ENCODE measurements at places on chromosomes 5 and 9.

GRCh38 chr5:14131855-14132503, 11.2 kb upstream of the TRIO start:
- DNase-seq: no peak

DNA sequence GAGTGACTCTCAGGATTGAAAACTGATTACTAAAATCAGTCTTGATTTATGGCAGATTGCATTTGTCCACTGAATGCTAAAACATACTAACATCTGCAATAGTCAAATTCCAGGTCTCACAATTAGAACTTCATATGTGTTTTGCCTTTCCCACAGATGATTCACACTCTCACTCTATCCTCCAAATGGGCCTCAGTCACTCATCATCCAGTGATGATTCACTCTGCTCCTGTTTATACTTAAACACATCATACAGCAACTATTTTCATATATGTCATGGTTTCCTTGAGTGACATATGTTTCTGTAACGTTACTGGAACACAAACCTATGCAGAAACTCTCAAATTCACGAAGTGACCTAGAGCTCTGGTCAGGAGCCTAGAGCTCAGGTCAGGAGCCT, 512.9 kb downstream of the HINT1 start:
- DNase-seq: no peak

DNA sequence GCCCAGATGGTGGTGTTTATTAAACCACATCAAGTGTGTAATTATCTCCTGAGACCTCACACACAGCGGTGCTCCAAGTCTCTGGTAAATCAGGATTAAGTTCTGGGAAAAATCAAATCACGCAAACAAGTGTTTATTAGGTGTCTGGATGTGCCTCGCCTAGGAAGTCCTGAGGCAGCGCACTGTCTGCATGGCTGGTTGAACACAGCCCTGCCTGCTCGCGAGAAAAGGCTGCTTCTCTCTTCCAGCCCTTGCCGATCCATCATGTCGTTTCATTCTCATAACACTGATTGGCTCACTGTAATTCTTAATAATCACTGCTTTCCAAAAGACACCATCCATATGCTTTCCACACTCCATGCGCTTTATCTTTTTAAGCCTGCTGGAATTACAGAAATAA, 229.6 kb upstream of the DAP start:
- no peak for DNase-seq

DNA sequence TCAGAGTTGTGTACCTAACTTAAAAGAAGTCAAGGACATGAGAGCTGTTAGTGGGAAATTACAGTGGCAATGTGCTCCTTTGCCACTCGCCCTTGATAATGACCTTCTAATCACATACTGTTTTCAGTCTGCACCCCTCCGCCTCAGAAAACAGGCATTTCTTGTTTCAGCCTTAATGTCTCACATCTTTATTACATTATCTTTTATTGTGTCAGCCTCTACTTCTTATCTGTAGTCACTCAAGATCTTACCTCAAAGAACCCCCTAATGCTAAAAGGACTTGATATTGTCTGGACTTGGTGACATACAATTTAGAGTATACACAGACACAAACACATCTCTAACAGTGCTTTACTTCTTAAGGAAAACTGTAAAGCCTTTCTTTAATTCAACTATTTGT, 97.9 kb downstream of the PLCXD3 start:
- no peak for DNase-seq

- no peak for DNase-seq
Measured at GRCh38 chr5:10733426-10733825, 27.6 kb downstream of the DAP start.

- DNase-seq: no peak
Measured at GRCh38 chr5:1510631-1511030, 13.1 kb downstream of the LPCAT1 start.

- DNase-seq: no peak
Measured at GRCh38 chr9:81317939-81318338, 371.4 kb downstream of the TLE1 start.

- no peak for DNase-seq
Measured at GRCh38 chr5:129356846-129357245, 103.3 kb upstream of the ADAMTS19 start.
